ENCODE measurements at places on chromosomes 12 and 14.

GRCh38 chr14:77059276-77059915 is 30.9 kb upstream of the IRF2BPL start:
- peak; percentile 49 for DNase-seq

- DNase-seq, result no peak
Observed at GRCh38 chr14:101373690-101374295, 187.5 kb upstream of the DIO3 start.

GRCh38 chr12:19105463-19105862 is 24.1 kb upstream of the PLEKHA5 start:
- DNase-seq, result no peak

DNA sequence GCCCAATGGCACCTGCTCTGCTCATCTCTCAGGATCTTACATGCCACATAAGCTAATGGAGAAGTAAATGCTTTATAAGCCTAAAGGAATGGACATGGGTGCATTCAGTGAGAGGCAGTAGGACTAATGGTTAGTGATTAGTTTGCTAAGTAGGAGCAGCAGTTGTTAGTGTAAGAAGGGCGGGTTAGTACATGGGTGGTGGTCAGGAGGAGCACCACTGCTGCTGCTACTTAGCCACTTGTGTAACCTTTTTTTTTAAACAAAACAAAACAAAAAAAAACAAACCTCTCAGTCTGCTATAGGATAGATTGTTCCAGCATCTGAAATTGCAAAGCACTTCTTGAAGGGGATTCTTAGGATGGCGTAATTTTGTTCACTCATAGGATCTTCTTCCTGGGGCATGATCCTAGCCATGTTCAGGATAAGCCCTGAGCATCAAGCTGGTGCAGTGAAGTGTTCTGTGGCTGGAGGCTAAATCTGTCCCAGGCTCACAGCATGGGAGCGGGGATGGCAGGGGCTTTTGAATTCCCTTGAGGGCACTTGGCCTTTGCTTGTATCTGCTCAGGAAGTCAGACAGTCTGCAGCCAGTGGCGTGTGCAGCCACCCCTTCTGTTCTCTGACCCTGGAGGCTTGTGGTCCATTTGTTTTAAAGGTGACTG is 63.6 kb downstream of the CHST11 start:
- DNase-seq, result no peak

GRCh38 chr12:10928746-10929286 is at the start of gene PRH2:
Gene PRH2 (plus strand): TSS chr12:10929236. CDS start chr12:10929274, 38 bp downstream.
- DNase-seq, result no peak

DNA sequence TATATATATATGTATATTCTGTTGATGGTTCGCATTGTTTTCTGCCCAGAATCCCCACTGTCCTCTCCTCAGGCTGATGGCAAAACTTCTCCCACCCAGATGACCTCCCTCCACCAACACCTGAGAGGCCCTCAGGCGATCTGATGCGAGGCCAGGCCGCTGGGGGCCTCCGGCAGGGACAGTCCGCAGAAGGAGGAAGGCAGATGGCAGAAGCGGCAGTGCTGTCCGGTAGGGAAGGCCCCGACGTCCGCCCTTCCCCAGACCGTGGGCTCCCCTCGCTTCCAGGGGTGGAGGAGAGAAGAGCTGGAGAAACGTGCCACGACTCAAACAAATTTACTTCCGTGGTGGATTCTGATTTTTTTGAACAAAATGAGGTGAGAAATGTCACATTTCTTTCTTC is 178.3 kb upstream of the RGS6 start:
- DNase-seq, result no peak

DNA sequence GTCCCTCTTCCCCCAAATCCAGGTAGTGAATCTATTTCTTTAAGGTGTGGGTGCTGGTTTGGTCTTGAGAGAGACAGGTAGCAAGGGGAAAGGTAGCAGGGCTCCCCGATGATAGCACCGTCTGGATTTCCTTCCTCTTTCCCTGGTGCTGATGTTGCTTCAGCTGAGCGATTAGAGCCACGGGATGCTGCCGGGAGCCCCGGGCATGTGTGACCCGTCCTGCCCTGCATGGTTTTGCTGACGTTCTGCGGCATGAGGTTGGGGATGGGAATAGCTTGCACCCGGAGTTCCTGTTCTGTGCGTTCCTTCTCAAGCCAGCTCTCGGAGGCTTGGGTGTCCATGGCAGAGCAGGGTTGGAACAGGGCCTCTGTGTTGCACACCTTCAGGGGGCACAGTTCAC is 107.3 kb downstream of the TSPAN9 start:
- DNase-seq, result no peak

DNA sequence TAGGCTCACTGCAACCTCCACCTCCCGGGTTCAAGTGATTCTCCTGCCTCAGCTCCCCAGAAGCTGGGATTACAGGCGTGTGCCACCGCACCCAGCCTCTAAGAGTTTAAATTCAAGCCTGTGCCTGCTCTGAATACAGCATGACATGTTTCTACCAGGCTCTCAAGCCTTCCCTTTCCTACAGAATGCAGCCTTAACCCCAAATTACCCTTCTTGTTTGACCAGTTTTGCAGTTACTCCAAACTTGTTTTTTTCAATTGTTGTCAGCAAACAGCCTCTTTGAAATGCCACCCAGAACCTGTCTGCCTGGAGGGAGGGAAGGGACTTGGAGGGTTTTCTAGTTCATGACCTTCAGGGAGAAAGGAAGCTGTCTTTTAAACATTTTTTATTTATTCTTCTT is 15.4 kb downstream of the GLTP start:
- DNase-seq, result no peak

GRCh38 chr12:117309276-117309925 is 52.0 kb downstream of the NOS1 start:
- DNase-seq, result no peak

DNA sequence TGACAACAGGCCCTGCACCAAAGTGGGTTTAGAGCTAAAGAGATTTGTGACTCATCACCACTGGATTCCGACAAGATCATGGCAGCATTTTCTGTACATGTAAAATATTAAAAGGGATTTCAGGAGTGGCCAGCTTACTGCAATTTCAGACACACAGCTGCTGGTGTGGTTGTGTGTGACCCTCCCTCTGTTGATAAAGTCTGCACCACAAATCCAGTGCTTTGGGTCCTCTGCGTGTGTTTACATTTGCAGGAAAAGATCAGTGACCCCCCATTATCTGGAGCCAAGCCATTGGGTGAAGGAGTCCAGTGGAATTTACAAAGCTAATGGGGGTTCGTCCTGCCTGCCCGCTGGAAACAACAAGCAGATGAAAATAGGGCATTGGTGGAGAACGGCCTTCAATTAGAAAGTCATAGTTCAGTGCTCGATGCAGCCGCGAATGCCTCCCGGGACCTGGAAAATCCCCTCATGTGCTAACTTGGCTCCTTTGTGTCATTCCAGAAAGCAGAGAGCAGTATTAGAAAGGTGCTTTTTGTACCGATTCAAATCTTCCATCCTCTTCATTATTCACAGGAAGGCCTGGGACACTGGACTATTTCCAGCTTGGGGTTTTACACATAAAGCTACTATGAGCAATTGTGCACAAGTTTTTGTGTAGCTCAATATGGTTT is 188.5 kb upstream of the TMEM132C start:
- no peak for DNase-seq
